Spleen (tissue), 13 donors: ENCODE measurements at places on chromosomes 12 and 14. TPM values are rescaled to one million over a fixed set of nuclear protein-coding genes. Genes with fewer than 3 reads are reported as not detected.

The LRIG3 gene
- 60.1 TPM for total RNA-seq

The CD4 gene
- 192 TPM for total RNA-seq

The GPR65 gene
- total RNA-seq = 14.3 TPM

The TSHR gene
- 0.46 TPM for total RNA-seq

The MEG3 gene
- total RNA-seq = 87.8 TPM

The LUM gene
- total RNA-seq = 7.9 TPM

The KIF21A gene
- 12.3 TPM for total RNA-seq

The GALNT6 gene
- total RNA-seq = 29.4 TPM

The ASPG gene
- total RNA-seq = 0.10 TPM

The CCNT1 gene
- total RNA-seq = 42.0 TPM

The KLRC1 gene
- total RNA-seq = 1.5 TPM

The TPPP2 gene
- total RNA-seq = not detected

The KIF26A gene
- 7.4 TPM for total RNA-seq

The NRL gene
- total RNA-seq = 4.3 TPM

The SLC17A8 gene
- not detected for total RNA-seq
